ENCODE measurements at places on chromosomes 13 and 19. TPM values are rescaled to one million over a fixed set of nuclear protein-coding genes. Genes with fewer than 3 reads are reported as not detected.
A peak's percentile ranks its signal among the peaks of the same experiment; 100 is the strongest.

DNA sequence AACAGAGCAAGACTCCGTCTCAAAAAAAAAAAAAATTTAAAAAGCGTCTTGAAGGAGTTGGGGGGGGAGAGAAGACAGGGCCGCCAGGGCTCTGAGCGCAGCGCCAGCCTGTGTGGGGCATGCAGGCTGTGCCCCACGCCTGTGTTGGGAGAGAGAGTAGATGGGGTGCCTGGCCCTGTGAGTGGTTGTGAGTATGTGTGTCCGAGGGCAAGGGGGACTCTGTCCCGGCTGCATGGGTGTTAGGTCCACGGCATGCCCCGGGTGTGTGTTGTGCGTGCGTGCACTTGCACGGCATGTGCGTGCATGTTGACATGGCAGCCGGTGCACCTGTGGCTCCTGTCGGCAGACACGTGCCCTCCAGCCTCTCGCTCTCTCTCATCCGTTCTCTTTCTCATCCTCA lies 3.4 kb downstream of the MAP2K7 start:
- H3K27me3 ChIP-seq = peaks cover 3% of the 10 kb centered on the region
- peaks cover 33% of the 10 kb centered on the region for H3K36me3 ChIP-seq
- peaks cover 25% of the 10 kb centered on the region for H3K4me1 ChIP-seq
- DNase-seq = no peak
- no peak overlapping the region for H3K27ac ChIP-seq

GRCh38 chr19:34998777-34999497 lies 1.2 kb upstream of the GRAMD1A start:
- no peaks in the 10 kb centered on the region for H3K27me3 ChIP-seq
- peaks cover 22% of the 10 kb centered on the region for H3K36me3 ChIP-seq
- no peak for DNase-seq

Gene ATP5F1D
- 254 TPM for total RNA-seq

Gene GATAD2A
- 135 TPM for total RNA-seq

DNA sequence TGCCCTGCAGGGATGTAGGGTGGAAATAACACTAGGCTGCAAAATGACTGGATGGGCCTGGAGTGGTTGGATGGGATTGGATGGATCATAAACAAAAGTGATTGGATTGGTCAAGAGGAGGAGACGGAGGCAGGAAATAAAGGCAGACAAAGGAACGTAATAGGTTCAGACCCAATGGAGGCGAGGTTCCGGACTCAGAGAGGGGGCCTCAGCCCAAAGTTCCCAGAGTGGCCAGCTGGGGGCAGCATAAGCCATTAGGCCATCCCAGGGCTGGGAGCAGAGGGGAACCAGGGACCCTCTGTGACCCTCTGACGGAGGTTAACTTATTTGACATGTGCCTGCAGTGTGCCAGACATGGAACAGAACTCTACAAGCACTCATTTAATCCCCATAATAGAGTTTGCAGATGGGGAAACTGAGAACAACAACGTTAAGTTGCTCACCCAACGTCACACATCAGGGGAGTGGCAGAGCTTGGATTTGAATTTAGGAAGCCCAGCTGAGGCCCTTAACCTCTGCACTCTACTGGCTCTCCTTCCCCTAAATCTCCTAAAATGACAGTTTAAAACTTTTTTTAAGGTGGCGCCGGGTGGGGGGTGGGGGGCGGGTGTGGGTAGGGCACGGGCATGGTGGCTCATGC lies 15.3 kb upstream of the MAP1S start:
- no peaks in the 10 kb centered on the region for H3K36me3 ChIP-seq
- no peak overlapping the region for H3K27ac ChIP-seq
- peaks cover 5% of the 10 kb centered on the region for H3K27me3 ChIP-seq
- peak; percentile 92 for DNase-seq
- no peak overlapping the region for H3K4me3 ChIP-seq

Gene GJB2
- 3.6 TPM for total RNA-seq

Gene C19orf18
- total RNA-seq = not detected

Gene DENND1C
- 63.7 TPM for total RNA-seq

DNA sequence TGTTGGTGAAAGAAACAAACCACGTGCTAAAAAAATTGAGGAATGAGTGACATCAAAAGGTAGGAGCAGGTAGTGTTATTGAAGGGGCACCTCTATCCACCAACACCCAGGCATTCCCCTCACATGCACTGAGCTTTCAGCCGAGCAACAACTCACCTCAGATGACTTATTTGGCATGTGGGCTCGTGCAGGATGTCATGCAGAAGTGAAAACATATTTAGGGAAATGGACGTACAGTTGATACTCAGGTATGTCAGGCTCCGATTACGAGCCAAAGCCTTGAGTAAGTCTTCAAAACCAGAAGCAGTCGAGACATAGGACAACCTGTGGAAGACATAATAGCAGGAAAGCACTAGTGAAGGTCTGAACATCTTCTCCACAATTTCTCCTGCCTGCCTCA lies 30.4 kb downstream of the NLRP11 start:
- H3K4me3 ChIP-seq = no peak overlapping the region
- H3K36me3 ChIP-seq = no peaks in the 10 kb centered on the region
- no peak for DNase-seq
- no peak overlapping the region for H3K27ac ChIP-seq

DNA sequence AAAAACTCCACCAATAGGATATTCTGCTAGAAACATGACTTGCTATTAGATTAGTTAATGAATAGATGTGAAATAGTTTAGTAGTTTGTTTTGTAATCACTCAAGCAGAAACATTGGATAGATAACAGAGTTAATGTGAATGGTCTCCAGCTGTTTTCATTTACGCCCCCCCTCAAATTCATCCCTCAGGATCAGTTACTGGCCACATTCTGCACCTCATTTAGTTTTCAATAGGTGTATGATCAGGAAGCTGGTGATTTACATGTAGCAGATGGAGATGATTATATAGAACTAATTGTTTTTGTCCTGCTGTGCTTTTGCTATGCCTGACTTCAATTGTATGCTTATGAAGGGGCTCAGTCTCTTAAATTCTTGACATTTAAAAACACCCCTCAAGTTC lies 759.0 kb downstream of the SLITRK6 start:
- no peaks in the 10 kb centered on the region for H3K36me3 ChIP-seq
- DNase-seq = no peak
- no peak overlapping the region for H3K27ac ChIP-seq
- no peak overlapping the region for H3K4me3 ChIP-seq

- DNase-seq = no peak
- no peaks in the 10 kb centered on the region for H3K27me3 ChIP-seq
- no peak overlapping the region for H3K27ac ChIP-seq
- H3K4me1 ChIP-seq = peaks cover 18% of the 10 kb centered on the region
These were observed 11.6 kb downstream of the URI1 start for GRCh38 chr19:29953352-29954247.

DNA sequence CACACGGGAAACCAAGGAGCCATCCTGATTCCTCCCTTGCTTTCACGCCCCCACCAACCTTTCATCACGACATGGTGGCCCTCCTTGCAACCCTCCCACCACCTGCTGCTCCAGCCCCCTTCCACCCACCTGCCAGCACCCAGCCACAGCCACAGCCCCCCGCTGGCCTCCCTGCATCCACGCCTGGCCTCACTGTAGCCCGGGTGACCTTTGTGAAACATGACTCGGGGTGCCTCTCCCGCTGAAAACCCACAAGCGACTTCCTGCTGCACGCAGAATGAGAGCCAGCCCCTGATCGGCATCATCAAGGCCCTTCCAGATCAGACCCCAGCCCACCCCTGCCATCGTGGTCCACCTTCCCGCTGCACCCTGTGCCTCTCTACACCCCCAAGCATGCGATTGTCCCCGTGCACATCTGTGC lies 14.9 kb downstream of the POP4 start:
- peak; percentile 78 for DNase-seq
- H3K27me3 ChIP-seq = no peaks in the 10 kb centered on the region
- H3K4me1 ChIP-seq = peaks cover 49% of the 10 kb centered on the region
- H3K36me3 ChIP-seq = peaks cover 7% of the 10 kb centered on the region

- no peak overlapping the region for H3K27ac ChIP-seq
- no peaks in the 10 kb centered on the region for H3K36me3 ChIP-seq
- H3K27me3 ChIP-seq = no peaks in the 10 kb centered on the region
These were observed 1651.9 kb upstream of the MIR17HG start for GRCh38 chr13:89695343-89696257.

DNA sequence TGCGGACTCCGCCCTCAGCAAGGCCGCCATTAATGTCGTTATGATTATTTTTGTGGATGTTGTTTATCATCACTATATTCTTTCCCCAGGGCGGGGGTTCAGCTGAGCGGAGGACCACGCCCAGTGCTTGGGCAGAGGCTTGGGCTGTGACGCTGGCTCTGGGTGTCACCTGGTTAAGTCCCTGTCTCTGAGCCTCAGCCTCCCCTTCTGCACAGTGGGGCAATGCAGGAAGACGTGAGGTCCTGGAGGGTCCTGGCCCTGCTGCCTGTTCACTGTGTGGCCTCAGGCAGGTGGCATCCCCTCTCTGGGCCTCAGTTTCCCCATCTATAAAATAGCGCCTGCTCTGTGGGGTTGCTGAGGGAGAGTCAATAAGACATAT lies 32.5 kb downstream of the NFIC start:
- H3K27ac ChIP-seq = no peak overlapping the region
- no peaks in the 10 kb centered on the region for H3K27me3 ChIP-seq
- no peak for DNase-seq
- H3K36me3 ChIP-seq = no peaks in the 10 kb centered on the region
- no peak overlapping the region for H3K4me3 ChIP-seq

GRCh38 chr19:13082192-13083007 lies 20.3 kb downstream of the LYL1 start:
- no peak overlapping the region for H3K4me3 ChIP-seq
- no peak for DNase-seq
- no peaks in the 10 kb centered on the region for H3K4me1 ChIP-seq

GRCh38 chr13:52961256-52961910 lies 67.2 kb upstream of the OLFM4 start:
- DNase-seq = no peak
- H3K4me1 ChIP-seq = no peaks in the 10 kb centered on the region
- H3K4me3 ChIP-seq = no peak overlapping the region
- no peaks in the 10 kb centered on the region for H3K36me3 ChIP-seq

DNA sequence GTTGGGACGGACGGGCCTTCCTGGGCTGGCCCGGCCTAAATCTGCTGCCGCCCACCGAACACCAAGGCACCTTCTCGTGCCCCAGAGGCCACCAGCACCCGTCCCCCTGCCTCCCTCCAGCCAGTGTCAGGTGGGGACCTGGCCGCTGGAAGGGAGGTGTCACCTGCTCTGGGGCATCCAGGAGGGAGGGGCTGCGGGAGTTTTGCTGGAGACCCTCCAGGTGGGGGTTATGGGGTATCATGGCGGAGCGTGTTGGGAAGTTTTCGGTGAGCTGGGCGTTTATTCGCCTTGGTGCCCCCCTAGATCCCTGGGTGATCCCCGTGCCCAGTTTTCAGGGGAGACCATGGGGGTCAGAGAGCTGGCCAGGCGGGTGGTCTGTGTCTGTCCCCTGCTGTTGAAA lies 9.7 kb downstream of the CSNK1G2 start:
- H3K4me3 ChIP-seq = no peak overlapping the region
- no peak for DNase-seq
- peak overlapping the region; percentile 20 for H3K27ac ChIP-seq

GRCh38 chr13:42766016-42766415 lies 15.4 kb upstream of the FAM216B start:
- peaks cover 15% of the 10 kb centered on the region for H3K27me3 ChIP-seq
- H3K27ac ChIP-seq = no peak overlapping the region
- H3K4me3 ChIP-seq = no peak overlapping the region
- no peaks in the 10 kb centered on the region for H3K36me3 ChIP-seq
- H3K4me1 ChIP-seq = peaks cover 2% of the 10 kb centered on the region
- DNase-seq = no peak

DNA sequence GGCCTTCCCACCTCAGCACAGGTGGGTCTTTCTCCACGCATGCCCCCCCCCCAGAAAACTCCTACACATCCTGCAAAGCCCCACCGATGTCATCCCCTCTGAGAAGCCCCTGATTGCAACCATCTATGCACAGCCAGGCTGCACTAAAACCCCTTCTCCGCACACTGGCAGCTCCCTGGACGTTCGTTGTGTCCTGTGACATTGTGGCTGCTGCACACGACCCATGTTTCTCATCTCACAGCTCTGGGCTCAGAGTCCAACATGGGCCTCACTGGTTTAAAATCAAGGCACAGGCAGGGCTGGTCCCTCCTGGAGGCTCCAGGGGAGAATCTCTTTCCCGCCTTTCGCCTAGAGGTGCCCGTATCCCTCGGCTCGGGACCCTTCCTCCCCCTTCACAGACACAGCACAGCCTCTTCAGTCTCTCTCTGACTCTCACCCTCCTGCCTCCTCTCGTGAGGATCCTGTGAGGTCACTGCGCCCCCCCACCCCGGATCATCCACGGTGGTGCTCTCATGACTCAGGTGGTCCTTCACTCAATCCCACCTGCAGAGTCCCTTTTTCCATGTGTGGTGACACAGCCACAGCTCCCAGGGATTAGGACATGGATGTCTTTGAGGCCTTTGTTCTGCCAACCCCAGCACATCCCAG lies 71.2 kb downstream of the GADD45B start:
- no peak overlapping the region for H3K27ac ChIP-seq
- no peaks in the 10 kb centered on the region for H3K27me3 ChIP-seq

- no peak overlapping the region for H3K4me3 ChIP-seq
- H3K27ac ChIP-seq = no peak overlapping the region
- peaks cover 2% of the 10 kb centered on the region for H3K27me3 ChIP-seq
- DNase-seq = peak; percentile 27
- H3K36me3 ChIP-seq = no peaks in the 10 kb centered on the region
These were observed 101.5 kb downstream of the CCNA1 start for GRCh38 chr13:36533806-36534205.

- H3K4me3 ChIP-seq = no peak overlapping the region
- no peaks in the 10 kb centered on the region for H3K4me1 ChIP-seq
- no peaks in the 10 kb centered on the region for H3K36me3 ChIP-seq
- no peak overlapping the region for H3K27ac ChIP-seq
- H3K27me3 ChIP-seq = no peaks in the 10 kb centered on the region
- no peak for DNase-seq
These were observed 10.4 kb downstream of the CPT1C start for GRCh38 chr19:49701271-49701786.

DNA sequence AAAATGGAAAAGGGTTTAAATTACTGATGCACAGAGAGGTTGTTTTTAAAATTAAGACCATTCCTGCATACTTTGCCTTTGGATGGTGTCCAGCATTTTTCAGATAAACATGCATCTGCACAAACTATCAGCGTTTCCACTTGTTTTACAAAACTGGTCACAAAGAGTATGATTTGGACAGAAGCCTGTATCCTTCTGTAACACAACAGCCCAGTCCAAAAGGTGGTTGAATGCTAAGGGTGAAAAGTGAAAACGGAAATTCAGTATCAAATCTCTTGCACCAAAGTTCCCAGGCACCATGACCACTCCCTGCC lies 21.7 kb upstream of the DOCK9 start:
- no peak for DNase-seq
- peak overlapping the region; percentile 44 for H3K4me3 ChIP-seq
- no peak overlapping the region for H3K27ac ChIP-seq
- H3K4me1 ChIP-seq = peaks cover 78% of the 10 kb centered on the region
- peaks cover 12% of the 10 kb centered on the region for H3K36me3 ChIP-seq

Gene PAF1
- total RNA-seq = 50.6 TPM

Measured in activated CD4-positive, alpha-beta T cell treated with anti-CD3 and anti-CD28 coated beads, Interleukin-2, amount 10 ng/mL, durations not matched to agents 24 days and 14 days (primary cell).